ENCODE measurements at places on chromosomes 7 and 10.
A peak's percentile ranks its signal among the peaks of the same experiment; 100 is the strongest.

DNA sequence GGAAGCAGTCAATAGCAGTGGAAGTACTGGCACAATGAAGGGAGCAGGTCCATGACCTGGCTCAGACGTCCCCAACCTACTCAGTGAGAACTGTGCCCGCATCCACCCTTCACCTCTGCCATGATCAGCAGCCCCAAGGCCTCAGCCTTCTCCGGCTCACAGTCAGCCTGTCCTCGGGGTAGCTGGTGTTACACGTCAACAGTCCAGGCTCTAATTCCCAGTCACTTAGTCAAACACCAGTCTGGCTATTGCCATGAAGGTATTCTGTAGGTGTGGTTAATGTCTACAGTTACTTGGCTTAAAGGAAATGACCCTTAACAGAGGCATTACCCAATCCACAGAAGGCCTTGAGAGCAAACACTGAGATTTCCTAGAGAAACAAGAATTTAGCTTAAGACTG lies 49.1 kb downstream of the GRB10 start:
- DNase-seq = no peak

DNA sequence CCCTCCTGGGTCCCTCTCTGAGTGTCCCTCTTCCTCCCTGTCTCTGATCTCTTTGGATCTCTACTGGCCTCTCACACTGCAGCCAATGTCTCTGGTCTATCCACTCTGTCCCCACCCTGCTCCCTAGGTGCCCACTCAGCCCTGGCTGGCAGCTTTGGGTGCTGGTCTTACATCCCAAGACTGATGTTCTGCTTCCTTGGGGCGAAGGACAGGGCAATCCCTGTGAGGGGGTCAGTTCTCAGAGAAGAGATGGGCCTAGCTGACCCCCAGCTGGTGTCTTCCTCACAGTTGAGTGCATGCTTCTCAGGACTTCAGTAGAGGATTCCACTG lies 51.7 kb upstream of the CAMK2B start:
- no peak for DNase-seq

GRCh38 chr10:69515699-69516259 lies 57.4 kb downstream of the NEUROG3 start:
- DNase-seq = peak; percentile 18

DNA sequence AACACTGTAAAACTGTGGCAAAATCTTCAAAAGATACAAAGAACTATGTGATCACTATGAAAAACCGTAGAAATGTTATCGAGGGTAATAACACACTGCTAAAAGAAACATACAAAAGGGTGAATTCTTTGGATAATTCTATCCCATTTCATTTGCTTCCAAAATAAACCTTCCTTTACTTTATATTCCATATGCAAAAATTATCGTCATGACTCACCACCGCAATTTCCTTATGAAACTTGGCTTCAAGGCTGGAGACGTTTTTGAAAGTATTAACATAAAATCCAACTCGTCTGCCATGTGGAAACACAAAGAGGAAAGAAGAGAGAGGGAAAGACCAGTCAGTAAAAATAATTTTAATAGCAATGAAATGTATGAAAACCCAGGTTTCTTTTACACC lies 165.2 kb downstream of the AMPH start:
- no peak for DNase-seq

GRCh38 chr10:56449770-56450169 lies 88.7 kb upstream of the ZWINT start:
- no peak for DNase-seq

DNA sequence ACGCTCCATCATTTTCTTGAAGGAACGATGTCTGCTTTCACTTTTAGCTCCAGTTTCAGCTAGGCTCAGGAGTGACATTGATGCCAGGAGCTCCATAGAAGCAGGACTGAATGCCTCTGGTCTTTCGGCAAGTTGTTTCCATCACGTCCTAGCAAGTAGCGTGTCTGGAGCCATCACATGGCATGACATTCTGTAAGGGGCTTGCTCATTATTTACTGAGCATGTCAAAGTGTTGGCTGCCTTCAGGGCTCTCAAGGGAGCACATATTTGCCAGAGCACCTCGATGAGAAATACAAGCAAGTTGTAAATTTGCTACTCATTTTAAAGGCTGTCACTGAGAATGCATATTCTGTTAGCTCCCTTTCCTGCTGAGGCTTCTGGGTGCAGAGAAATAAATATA lies 131.0 kb upstream of the ITGB1 start:
- no peak for DNase-seq

Data from NCI-H1048 (cell line).